T-helper 2 cell (primary cell): ENCODE measurements at places on chromosomes 3 and 15.

DNA sequence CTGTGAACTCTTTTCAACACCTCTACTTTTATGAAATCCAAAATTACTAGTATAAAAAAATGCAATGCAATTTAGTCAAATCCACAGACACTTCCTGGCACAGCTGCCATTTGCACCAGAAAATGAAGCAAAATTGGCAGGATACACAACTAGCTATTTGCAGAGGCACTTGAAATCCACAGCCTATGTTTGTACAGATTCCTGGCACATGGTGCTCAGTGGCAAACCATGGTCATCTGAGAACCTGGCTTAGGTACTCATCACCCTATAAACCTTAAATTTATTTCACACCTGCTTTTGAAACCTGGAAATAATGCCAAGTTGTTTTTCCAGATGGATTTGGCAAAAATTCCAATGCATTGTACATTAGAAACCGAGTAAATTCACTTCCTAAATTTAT, 20.2 kb upstream of the PPM1L start:
- no peak for DNase-seq

DNA sequence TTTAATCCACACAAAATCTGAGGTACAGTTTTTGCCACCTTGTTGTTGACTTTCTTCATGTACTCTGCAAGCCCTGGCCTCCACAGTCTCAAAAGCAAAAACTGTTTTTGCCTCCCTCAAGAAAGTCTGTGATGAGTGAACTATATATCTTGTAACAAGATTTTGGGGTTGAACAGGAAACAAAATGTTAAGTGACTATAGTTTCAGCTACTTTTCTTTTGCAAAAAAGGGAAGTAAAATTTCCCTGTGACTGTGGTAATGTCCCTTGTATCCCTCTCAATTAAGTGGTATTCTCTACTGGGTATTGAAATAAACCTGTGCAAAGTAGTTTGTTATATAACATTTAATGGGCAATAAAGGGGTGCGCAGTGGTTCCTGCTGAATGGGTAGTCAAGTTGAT, 21.3 kb upstream of the SCAANT1 start:
- no peak for DNase-seq

DNA sequence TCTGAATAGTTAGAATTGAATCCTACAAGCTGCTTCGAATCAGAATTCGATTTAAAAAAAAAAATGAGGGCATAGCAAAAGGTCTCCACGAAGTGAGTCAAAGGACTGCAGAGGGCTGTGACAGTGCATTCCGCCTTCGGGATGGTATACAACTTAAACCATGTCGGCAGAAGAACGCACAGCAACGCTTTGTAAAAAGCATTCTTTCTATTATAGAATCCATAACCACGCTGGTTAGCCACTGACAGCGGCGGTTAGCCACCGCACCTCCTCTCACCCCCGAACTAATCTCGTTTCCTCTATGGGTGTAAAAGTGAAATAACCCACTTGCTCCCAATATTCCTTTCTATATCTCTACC, 664 bp upstream of the PIK3CA start:
- peak; percentile 69 for DNase-seq

- DNase-seq = peak; percentile 1
These were observed 362.4 kb downstream of the CGGBP1 start for GRCh38 chr3:87696124-87697013.

GRCh38 chr3:71062952-71063772, 520.4 kb downstream of the FOXP1 start:
- DNase-seq = peak; percentile 85
